ENCODE measurements at places on chromosomes 5 and 9.

DNA sequence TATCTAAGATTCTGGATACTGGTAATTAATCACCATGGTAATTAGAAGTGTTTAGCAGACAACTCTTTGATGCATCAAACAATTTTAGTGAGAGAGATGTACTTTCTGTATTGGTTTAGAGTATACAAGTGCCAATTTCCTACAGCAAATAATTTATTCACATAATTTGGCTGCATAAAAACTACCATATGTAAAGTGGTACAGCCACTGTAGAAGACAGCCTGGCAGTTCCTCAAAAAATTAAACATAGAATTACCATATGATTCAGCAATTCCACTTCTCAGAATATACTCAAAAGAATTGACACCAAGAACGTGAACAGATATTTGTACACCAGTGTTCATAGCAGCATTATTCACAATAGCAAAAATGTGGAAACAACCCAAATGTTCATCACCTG is 36.2 kb downstream of the PHAX start:
- no peak for DNase-seq

DNA sequence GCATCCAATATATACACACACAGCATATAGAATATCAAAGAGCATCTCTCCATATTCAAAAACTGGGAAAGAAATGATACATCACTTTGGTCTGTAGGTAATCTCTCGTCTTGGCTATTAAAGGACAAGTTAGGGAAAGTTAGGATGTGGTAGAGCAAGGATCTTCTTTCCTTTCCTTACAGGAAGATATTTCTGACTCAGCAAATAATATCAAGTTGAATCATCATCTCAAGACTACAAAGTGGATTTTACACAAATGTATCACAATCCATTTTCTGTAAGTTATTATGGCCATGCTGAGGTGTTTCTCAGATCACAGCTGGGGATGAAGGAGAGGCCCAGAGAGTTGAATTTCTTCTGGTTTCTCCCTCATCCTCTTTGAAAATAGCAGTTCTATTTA is 651.7 kb upstream of the CCNG1 start:
- DNase-seq: no peak

DNA sequence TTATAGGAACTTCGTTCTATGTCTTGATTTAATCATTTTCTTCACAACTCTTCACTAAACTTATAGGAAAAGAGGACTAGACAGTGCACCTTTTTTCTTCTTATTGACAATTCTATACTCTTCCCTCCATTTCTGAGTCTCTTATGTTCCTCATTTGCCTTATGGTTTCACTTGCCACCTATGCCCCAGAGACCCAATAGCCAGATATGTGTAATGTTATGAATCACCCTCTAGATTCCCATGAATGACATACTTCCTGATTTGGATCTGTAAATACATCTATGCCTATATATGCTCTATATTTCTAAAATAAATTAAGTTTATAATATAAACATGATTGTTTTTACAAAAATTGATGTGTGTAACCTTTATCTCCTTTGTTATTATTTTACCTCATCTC is 514.1 kb upstream of the MEF2C start:
- peak; percentile 22 for DNase-seq

- DNase-seq: no peak
These were observed 590 bp downstream of the ENTPD2 start for GRCh38 chr9:137052998-137053943.

- peak; percentile 7 for DNase-seq
These were observed 129.7 kb downstream of the CEMIP2 start for GRCh38 chr9:71638627-71639026.

- DNase-seq: no peak
These were observed 197.0 kb downstream of the FBN2 start for GRCh38 chr5:128341056-128341455.

DNA sequence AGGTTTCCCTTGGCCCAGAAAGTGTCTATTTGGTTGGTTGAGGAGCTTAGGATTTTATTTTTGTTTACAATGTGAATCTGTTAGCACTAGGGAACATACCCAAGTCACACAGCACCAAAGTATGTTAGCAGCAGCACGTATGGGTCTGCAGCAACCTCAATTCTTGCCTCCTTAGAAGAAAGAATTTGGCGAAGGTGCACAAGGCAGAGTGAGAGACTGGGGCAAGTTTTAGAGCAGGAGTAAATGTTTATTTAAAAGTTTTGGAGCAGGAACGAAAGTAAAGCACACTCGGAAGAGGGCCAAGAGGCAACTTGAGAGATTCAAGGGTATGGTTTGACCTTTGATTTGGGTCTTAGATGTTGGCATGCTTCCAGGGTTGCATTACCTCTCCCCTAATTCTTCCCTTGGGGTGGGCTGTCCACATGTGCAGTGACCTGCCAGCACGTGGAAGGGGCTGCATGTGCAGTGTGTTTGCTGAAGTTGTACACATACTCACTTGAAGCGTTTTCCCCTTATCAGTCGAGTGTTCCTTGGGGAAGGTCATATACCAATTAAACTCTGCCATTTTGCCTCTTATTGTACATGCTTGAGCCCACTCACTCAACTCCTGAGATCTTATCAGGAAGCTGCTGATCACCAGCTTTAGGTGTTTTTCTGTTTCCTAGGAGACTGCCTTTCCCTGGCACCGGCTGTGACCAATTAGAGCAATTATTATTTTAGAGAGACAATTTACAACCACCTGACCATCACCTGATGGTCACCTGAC is 64.9 kb upstream of the SHC3 start:
- no peak for DNase-seq

- no peak for DNase-seq
These were observed 477.1 kb downstream of the SPOCK1 start for GRCh38 chr5:137022043-137022442.

GRCh38 chr5:76813982-76814562 is 4.8 kb upstream of the F2RL1 start:
- peak; percentile 96 for DNase-seq
